Activated gamma-delta T cell (primary cell): ENCODE measurements at places on chromosomes 11 and 22.

DNA sequence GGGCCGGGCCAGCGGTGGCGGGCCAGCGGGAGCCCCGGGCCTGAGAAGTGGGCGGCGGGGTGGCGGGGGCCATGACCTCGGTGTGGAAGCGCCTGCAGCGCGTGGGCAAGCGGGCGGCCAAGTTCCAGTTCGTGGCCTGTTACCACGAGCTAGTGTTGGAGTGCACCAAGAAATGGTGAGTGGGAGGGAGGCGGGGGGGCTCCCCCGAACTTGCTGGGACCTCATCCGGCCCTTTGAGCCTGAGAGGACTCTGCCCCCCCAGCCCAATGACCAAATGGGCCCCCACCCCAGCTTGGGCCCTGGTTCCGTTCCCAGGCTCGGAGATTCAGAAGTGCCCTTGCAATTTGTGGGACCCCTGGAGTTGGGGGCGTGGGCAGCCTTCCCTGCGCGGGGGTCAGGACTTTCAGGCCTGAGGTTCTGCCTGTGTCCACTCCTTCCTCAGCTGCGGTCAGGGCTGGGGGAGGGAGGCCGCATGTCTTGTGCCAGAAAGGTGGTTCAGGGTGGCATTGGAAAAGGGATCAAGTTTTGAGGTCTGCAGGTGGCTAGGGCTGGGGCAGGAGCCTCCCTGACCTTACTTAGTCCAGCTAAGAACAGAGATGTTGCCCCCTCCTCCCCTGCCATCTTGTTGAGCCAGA is 496 bp downstream of the EHBP1L1 start:
- DNase-seq = no peak

- DNase-seq = no peak
Measured at GRCh38 chr22:44815099-44816070, 63.0 kb downstream of the ARHGAP8 start.

DNA sequence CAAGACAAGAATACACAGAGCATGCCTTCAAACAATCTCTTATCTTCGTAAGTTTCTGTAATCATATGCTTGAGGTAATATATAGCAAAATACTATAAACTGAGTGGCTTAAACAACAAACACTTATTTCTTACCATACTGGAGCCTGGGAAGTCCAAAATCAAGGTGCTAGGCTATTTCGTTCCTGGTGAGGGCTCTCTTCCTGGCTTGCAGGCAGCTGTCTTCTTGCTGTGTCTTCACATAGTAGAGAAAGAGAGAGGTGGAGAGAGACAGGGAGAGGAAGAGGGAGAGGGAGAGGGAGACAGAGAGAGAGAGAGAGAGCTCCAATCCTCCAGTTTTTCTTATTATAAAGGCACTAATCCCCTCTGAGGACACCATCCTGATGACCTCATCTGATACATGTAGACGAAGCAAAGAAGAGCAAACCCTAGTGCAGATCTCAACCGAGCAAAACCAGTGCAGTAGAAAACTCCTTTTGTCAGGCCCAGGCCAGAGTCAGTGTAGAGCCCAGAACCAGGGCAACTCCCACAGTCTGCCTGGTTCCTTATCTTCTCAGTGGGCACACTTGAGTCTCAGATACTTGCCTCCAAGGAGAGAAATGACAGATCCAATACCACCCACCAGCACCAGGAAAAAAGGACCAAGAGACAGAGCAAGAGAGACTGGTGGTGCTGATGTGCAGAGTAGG is 297.1 kb upstream of the NCAM1 start:
- DNase-seq = no peak

GRCh38 chr22:24582056-24582814 is 10.6 kb downstream of the LRRC75B start:
- DNase-seq = no peak

DNA sequence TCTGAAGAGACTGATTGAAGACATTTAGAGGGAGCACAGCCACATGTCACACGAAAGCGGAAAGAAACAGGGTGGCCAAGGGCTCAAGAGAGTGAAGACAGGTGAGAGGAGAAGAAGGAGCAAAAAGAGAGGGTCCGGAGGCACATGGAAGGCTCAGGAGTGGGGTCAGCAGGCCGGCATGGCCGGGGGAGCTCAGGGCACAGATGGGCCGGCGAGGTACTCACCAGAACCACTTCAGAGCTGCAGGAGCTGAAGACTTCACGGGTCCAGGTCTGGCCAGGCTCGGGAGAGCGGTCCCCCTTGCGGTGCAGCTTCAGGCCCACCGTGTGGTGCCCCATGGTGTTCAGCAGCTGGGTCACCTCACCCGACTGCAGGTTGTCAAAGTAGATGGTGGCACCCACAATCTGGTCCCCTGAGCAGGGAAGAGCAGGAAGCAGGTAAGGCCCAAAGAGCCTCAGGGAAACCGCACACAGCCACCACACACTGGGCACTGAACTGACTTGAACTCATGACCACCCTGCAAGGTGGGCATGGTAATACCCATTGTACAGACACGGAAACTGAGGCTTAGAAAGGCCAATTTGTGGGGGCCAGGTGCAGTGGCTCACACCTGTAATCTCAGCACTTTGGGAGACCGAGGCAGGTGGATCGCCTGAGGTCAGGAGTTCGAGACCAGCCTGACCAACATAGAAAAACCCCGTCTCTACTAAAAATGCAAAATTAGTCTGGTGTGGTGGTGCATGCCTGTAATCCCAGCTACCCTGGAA is 11.6 kb downstream of the AHNAK start:
- DNase-seq = no peak

GRCh38 chr22:43964314-43964857 is 9.1 kb downstream of the SAMM50 start:
- DNase-seq = no peak

DNA sequence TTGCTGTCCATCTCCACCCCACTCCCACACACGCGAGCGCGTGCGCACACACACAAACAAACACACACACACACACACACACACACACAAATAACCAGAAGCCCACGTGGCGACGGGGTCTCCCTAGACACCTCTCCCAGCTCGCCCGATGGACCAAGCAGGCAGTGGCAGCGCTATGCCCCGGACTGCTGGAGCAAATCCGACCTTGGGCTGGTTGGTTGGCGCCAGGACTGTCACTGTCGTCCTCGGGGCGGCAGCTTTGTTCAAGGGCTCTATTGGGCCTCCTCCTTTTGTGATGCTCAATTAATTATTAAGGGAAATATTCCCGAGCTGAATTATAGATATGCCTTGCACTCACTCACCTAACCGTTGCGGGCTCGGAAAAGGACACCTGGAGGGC is 1.7 kb upstream of the KCNA4 start:
- no peak for DNase-seq
